H54 (cell line): ENCODE measurements at places on chromosomes 2 and 18.

- DNase-seq, result no peak
Measured at GRCh38 chr2:17959356-17959755, 80.9 kb downstream of the KCNS3 start.

- no peak for DNase-seq
Measured at GRCh38 chr2:150267651-150268415, 219.6 kb downstream of the RND3 start.

- no peak for DNase-seq
Measured at GRCh38 chr2:85131116-85131515, 2.1 kb upstream of the TCF7L1 start.

DNA sequence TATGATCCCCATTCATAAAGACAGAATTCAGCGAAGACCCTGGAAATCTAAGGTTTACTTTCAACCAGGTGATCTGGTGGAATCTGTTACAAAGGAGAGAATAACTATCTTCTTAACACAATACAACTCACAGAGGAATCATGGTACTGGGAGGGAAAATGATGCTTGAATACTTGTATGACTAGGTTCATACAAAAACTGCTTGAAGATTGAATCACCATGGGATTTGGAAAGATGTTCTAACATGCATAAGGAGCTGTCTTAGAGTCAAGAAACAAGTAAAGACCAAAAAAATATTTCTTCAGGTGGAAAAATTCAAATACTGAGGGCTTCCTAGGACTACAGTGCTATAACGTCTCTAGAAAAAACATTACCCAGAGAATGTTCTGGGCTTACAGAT lies 32.2 kb downstream of the COL5A2 start:
- DNase-seq, result no peak
